Non-pigmented ciliary epithelial cell (primary cell): ENCODE measurements at places on chromosomes 1 and 21.

GRCh38 chr21:34344584-34344983 is 19.2 kb upstream of the KCNE2 start:
- no peak for DNase-seq

GRCh38 chr1:113517983-113518382 is 127.7 kb downstream of the MAGI3 start:
- no peak for DNase-seq

GRCh38 chr1:231139659-231140654 is 21.9 kb upstream of the TRIM67 start:
- DNase-seq, result peak; percentile 95

DNA sequence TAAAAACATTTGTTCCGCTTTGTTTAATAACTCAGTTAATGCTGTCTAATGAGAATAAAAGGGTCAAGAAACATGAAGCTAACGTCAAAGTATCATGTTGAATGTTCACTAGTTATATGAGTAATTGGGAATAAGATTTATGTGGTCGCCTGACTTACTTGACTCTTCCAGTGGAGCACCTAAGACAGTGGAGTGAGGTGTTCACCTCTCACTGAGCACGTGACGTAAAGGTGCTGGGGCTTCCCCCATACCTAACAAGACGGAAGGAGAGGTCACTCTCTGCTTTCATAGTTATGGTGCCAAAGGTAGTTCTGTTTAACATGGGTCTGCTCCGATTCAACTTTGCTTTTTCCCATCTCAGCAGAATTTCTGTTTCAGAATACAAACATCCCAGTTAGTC is 686 bp downstream of the KMO start:
- no peak for DNase-seq

- no peak for DNase-seq
Measured at GRCh38 chr1:6580593-6581409, 1.0 kb downstream of the ZBTB48 start.

DNA sequence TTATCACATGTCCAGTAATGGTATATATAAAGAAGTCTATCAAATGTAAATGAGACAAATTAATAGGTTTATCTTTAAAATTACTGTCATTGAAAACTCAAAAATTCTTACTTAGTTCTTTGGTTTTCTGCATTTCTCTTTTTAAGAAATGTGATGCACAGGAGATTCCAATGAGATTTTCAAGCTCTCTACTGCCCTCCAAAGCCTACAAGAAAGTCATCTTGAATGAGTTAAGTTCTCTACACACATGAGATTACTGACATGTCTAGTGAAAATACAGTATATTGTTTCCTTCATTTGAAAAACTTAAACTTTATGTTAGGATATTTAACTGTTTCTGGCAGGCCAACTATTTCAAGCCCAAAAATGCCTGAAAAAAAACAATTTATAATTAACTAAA is 68.8 kb downstream of the ITGB3BP start:
- DNase-seq, result no peak

GRCh38 chr1:164470996-164471395 is 88.0 kb upstream of the PBX1 start:
- no peak for DNase-seq

GRCh38 chr1:224785040-224785328 is 144.5 kb upstream of the DNAH14 start:
- no peak for DNase-seq

DNA sequence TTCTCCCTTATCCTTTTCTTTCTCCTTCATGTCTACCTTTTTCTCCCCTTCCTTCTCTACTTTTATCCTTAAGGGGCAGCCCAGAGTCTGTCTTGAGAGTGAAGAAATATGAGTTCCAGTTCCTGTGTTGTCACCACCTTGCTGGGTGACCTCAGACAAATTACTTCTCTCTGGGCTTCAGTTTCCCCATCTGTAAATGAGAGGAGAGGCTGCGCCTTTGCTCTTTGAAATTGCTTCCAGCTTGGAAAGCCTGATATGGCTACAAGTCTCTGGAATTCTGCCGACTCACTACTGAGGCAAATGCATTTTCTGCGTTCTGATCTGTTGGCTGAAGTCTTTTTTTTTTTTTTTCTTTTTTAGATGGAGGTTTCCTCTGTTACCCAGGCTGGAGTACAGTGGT is 119.2 kb downstream of the SYF2 start:
- no peak for DNase-seq

DNA sequence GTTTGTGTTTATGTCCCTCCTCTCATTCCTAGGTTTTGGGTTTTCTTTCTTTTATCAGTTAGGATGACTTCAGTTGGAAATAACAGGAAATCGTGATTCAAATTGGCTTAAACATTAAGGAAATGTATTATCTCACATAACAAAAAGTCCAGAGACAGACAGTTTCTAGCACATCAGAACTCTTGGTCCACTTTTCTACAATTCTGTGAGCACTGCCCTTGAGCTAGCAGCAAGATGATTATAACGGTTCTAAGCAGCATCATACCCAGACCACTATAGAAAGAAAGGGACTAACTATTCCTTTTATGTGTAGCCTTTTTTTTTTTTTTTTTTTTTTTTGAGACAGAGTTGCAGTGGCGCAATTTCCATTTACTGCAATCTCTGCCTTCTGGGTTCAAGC is 18.9 kb downstream of the FCGR2B start:
- no peak for DNase-seq

DNA sequence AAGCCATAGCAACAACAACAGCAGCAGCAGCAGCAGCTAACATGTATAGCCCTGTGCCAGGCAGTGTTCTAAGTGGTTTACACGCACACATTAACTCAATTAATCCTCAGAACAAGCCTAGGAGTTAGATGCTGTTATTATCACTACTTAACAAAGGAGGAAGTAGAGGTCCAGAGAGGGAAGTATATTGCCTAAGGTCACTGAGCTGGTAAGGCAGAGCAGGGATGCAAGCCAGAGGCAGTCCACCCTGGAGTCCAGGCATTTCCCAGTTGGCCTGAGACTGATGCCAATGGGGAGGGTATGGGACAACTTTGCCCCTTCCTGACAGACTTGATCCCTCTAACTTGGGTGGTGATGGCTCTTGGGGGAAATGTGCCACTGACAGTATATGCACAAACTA is 6.8 kb downstream of the CDC14A start:
- no peak for DNase-seq

DNA sequence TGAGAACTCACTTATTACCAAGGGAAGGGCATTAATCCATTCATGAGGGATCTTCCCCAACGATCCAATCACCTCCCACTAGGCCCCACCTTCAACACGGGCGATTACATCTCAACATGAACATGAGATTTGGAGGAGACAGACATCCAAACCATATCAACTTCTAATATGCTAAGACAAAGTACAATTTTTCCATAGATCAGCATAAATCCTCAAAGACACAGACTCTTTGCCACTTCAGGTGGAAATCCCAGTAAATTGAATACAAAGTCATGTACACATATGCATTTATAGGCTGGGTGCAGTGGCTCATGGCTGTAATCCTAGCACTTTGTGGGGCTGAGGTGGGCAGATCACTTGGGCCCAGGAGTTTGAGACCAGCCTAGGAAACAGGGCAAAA is 18.8 kb upstream of the CXADR start:
- DNase-seq, result no peak

DNA sequence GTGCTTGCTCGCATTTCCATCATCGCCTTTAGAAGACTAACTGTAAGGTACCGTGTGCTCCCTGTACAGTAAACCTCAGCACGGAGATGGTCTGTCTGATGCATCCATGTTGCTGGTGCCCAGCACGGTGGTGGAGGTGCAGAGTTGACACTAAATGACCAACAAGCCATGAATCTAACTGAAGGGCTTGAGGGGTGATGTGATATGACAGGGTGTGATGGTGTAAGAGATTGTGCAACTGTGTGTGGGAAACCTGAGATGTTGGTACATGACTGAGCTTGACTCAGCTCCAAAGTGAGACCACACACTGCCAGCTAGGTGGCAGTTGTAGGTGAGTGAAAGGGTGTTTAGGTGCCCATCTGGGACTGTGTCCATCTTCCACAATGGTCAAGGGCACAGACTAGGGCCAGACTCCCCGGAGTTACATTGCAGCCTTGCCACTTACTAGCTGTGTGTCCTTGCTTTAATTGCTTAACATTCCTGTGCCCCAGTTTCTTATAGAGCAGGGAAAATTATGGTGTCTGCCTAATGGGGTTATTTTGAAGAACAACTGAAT is 21.4 kb downstream of the SLC2A1 start:
- no peak for DNase-seq

DNA sequence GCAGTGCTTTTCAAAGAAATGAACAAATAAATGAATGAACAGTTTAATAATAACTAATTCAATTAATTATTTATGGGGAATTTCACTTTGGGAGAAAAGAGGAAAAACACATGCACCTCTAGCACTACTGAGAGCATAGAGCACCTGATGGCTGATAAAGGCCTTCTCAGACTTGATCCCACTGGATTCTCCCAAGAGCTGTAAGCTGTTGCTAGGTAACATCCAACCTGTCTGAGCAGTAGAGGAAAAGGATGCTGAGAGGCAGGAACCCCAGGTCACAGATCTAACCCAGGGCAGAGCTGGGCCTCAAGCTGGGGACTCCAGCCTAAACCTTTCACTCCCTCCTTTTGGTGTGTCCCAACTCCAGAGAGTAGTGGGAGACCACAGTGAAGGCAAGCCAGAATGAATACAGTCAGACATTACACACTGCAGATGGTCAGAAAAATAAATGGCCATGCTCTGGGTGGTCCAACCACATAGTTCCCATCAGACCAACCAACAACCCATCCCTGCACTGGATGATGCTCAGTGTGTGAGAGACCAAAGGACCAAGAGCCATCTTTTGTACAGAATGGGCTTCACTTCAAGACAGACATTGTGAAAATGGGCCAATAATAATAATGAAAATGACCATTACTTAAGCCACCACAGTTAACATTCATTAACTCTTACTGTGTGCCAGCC is 15.4 kb downstream of the TRABD2B start:
- DNase-seq, result no peak

GRCh38 chr1:155130272-155131006 is 2.8 kb downstream of the EFNA1 start:
- no peak for DNase-seq

- no peak for DNase-seq
Measured at GRCh38 chr1:44225761-44226160, 12.5 kb downstream of the DMAP1 start.

DNA sequence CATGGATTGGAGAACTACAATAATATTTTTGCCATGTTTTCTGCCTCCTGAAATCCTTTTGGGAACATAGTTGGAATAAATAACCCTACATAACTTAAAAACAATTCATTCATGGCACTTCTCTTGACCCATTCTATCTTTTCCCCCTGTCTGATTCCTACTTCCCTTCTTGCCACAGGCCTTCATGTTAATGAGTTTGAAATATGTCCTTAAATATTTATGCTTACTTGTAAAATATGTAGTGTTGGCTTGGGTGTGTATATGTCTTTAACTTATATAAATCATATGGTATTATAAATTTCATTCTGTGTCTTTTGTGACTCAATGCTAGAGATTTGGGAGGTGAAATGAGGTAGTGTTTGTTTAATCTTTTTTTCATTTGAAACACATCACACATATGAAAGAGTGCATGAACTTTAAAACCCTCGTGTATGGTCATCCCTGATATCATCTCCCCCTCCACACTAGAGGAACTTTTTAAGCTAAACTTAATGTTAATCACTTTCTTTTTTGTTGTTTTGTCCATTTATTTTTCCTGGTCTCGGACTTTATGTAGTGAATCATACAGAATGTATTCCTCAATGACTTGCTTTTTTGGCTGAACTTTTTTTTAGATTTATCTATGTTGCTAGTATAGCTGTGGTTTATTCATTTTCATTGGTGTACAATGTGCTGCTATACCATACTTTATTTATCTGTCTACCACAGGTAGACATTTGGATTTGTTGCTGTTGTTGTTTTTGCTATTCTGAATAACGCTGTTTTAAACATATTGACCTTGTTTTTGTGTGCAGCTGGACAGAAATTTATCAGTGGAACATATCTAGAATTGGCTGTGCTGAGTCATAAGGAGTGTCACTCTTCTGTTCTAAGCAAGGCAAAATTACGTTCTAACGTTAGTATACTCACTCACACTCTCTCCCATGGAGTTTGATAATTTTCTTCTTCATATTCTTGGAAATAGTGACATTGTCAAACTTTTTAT is 441.6 kb downstream of the PLPP3 start:
- no peak for DNase-seq

GRCh38 chr1:7290971-7291970 is 479.8 kb upstream of the VAMP3 start:
- no peak for DNase-seq

GRCh38 chr1:110430366-110430765 is 20.6 kb upstream of the PROK1 start:
- no peak for DNase-seq

GRCh38 chr1:28078262-28078661 is 10.1 kb downstream of the EYA3 start:
- DNase-seq, result no peak

GRCh38 chr1:39370602-39371001 is 120.8 kb upstream of the BMP8A start:
- DNase-seq, result no peak

DNA sequence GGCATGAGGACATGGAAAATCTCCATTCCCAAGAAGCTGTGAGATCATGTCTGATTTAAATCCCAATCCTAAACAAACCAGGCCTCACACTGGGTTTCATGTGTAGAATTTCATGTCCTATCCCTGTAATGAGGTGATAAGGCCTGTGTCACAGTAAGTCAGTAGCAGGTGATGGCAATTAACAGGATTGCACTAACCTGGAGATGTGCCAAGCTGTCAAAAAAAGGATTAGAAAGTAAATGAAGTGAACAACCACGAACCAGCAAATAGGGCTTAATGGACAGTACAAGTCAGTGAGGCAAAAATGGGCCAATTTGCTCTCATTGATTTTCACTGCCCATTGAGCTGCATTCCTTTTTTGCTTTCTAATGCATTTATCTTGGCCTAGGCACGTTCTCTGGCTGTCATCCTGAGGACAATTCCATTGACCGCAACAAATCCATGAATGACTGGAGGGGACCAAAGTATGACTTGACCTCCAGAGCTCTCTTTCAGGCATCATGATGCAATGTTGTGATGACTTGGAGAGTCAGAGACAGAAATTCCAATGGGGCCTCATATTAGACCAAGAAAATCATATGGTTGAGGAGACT is 673.6 kb upstream of the ADGRL2 start:
- no peak for DNase-seq

DNA sequence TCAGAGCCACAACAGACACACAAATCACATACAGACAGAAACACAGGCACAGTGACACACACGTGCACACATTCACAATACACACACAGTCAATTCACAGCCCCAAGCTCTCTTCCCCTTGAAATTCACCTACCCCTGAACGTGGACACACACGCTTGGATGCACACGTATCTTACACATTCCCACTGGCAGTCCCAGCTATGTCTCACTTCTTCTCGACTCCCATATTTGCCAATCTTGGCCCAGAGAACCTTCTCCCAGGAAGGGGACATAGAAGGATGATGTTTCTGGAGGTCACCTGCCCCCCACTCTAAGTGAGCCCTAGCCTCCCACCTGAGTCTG is 1.6 kb downstream of the CRYBG2 start:
- DNase-seq, result no peak
